Activated T-helper 1 cell treated with Interleukin-2 at 50 U/mL for 16 hours (primary cell): ENCODE measurements at places on chromosomes 6 and 20.

- DNase-seq = no peak
Observed at GRCh38 chr20:49395183-49395582, 87.3 kb downstream of the KCNB1 start.

DNA sequence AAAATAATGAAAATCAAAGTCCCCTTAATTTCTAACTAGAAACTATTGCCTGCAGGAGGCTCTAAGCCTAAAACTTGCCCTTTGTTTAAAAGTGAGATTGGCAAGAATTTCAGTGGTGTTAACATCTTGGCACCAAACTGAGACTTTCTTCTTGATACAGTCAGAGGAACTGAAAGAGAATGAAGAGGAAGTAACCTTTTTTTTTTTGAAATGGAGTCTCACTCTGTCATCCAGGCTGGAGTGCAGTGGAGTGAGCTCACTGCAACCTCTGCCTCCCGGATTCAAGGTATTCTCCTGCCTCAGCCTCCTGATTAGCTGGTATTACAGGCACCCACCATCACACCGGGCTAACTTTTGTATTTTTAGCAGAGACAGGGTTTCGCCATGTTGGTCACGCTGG lies 3.6 kb downstream of the DOP1A start:
- DNase-seq = no peak

DNA sequence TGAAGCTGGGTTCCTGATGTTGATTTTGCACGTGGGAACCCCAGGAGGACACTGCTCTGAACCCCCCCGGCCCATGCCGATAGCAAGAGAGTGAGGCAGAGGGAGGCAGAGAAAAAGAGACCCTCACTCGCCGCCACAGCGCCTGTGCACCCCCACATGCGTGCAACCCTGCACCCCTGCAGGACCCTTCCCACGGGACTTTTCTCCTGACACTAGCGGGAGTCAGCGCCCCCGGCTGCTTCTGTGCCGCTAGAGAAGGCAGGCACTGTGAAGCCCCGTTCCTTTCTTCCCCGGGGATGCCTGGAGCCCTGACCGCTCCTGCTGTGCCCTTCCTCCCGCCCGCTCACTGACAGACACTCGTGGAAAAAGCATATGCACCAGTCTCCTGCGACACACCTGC lies 67.4 kb downstream of the GMPR start:
- DNase-seq = no peak

DNA sequence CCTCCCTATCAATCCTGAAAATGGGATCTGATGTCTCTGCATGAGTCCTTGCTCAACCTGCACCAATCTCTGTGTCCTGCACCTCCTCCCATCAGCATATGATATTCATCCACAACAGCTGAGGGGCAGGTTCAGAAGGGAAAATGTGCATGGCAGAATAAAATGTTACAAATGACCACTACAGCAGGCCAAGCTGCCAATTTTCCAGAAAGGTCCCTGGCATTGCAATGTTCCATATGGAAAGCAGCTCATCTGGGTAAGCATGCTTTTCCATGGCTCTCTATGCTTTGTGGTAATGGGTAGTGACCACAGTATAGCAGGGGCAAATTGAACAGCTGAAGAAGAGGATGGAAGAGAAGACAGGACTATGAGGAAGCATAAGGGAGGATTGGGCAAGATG lies 841.2 kb upstream of the FLRT3 start:
- no peak for DNase-seq

DNA sequence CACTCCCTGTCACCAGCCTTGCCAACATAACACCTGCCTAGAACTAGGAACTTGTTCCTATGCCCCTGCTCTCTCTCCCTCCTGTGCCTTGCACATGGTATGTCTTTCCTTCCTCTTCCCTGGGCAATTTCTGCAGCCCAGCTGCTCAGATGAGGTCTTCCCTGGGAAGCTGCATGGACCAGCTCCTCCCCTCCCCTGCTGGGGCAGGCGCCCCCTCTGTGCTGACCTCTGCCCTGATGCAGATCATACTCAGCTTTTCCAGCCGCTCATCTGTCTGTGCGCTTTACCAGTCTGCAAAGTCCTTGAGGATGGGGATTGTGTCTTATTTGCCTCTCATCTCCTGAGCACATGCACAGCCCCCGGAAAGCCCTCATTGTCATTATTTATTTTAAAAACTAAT lies 161.8 kb downstream of the SCML4 start:
- no peak for DNase-seq

DNA sequence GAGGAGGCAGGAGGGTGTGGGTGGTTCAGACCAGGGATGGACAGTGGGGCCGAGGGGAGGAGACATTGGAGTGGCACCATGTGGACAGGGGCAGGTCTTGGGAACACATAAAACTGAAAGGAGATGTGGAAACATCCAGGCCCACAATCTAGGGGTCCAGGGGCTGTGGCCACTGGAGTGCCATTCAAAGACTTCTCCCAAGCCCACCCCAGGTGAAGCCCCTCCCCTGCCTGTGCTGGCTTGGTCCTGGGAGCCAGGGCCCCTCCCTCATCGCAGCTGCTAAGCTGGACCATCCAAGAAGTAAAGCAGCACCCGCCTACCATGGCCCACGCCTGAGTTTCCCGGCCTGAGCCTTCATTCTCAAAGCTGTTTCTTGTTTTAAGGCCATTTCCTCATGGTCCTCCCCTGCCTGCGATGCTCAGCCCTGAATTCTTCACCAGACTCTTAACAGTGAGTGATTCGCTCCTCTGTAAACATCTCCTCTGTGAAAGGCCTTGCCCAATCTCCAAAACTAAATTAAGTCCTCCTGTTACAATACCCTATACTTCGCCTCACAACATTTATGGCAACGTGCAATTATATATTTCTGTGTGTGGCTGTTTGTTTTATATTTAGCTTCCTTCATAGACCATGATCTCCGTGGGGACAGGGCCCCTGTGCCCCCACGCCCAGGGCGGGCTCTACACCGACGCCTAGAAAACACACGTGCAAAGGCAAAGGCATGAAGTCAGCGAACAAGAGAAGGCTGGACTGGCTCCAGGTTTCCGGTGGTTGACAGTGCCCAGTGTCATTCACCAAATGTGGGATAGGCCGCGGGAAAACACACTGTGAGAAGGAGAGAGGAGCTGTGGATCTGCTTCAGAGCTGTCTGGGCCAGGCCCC lies 267.8 kb downstream of the ERMARD start:
- DNase-seq = no peak

DNA sequence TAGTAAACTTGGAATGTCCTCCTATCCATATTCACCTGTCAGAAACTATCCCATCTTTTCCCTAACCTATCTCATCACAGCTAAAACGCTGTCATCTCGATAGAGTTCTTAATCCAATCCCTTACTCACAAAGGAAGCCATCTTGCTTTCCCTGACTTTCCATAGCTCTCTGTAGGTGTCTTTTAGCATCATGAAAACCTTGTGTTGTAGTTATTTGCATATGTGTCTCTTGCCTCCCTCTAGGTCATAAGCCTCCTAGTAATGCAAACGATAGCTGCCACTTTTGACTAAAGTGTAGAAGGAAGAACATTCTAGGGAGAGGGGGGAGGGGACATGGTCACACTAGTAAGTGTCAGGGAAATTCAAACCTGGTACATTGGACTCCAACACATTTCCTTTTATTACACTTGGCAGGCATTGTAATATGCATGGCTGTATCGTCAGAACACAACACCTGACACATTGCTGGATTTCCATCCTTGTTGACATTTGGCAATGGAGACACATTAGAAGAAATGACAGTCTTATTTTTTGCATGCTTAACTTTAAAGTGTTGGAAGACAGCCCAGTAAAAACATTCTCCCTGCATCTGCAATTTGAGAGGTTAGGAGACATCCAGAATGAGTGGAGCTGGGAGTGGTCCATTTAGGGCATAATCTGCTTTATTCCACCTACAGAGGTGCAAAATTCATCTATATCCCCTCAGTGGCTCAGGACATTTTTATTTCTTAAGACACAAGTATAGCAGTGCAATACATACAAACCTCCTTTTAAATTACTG lies 283.4 kb downstream of the HAO1 start:
- no peak for DNase-seq

DNA sequence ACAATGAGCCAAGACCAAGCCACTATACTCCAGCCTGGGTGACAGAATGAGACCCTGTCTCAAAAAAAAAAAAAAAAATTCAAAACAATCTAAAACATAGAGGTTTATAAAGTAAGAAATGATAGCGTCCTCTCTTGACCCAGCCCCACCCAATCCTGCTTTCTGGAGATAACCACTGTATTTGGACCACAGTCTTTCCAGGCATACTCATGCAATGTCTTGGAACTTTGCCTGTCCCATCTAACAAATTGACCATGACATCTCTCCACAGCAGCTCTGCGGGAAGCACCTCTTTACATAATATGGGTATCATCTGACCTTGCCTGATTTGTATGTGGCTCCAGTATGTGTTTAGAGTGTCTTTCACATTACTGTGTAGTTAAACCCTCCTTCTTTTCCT lies 9.1 kb upstream of the SHLD1 start:
- DNase-seq = no peak

DNA sequence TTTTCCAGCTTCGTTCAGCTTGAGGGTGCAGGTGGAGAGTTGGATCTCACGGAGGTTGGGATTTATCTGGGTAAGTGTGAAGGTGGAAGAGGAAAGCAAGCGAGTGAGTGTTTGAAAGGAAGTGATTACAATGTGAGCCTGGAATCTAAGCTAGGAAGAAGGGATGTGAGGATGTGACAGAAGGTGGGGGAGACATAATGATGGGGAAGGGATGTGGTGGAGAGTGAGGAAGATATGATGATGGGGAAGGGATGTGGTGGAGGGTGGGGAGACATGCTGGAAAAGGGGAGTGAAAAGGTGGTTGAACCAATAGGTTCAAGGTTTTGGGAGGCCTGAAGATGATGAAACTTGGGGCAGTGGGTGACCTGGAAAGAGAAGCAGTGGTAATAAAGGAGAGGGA lies 23.2 kb downstream of the KIAA1755 start:
- no peak for DNase-seq

- DNase-seq = no peak
Observed at GRCh38 chr6:158185729-158186456, 17.7 kb downstream of the GTF2H5 start.

DNA sequence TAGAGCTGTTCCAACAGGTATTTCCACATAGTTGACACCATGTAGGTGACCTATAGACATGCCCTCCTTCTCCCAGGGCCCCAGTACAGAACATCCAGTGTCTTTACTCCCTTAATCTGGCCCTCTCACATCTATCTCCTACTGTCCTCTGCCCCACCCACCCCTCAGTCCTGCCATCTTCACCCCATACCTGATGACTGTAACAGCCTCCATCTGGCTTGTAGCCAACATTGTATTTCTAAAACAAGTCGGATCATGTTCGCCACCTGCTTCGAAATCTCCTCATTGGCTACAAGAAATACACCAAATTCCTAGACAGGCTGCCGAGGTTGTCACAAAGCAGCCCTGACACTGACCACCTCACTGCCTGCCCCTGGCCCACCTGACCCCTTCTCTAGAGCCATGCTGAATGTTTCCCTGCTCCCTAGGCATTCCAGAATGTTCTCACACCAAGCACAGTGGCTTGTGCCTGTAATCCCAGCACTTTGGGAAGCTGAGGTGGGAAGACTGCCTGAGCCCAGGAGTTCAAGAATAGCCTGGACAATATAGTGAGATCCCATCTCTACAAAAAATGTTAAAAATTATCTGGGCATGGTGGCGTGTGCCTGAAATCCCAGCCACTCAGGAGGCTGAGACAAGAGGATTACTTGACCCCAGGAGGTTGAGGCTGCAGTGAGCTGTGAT lies 6.0 kb downstream of the ZC3H12D start:
- no peak for DNase-seq

DNA sequence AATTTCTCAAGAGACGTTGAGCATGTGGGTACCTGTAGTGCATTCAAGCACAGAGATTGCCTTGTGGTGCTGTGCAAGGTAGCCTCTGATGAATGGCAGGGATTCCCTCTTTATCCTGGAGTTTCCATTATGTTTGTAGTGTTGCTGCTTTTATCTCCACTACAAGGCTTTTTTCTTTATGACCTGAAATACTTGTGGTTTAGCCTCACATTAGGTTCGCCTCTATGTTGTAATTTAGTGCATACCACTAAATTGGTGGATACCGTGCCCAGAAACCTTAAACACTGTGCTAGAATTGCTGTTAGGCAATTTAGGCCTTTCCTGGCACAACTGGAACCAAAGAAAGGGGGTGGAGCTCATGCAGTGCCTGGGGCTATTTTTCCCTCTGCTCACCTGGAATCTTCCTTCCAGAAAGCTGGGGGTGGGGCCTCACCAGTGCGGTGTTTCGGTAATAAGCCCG lies 76.8 kb downstream of the NCOA7 start:
- DNase-seq = no peak

DNA sequence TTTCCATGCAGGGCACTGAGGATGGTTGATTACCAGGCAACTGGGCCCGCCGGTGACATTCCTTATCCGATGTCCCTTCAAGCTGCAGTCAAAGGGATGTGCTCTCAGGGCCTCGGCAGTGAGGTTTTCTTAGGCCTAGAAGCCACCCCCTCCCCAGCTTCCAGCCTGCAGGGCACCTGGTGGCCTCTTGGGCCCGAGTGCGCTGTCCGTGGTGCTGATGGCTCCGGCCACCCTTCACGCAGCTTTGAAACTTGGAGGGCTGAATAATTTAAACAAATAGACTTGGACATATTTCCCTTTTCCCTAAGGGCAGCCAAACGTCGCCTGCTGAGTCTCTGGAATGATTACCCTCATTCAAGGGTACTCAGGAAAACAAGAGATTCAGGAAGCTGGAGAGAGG lies 8.9 kb upstream of the MLN start:
- DNase-seq = no peak

- DNase-seq = no peak
Observed at GRCh38 chr6:123962508-123962907, 158.8 kb downstream of the NKAIN2 start.

DNA sequence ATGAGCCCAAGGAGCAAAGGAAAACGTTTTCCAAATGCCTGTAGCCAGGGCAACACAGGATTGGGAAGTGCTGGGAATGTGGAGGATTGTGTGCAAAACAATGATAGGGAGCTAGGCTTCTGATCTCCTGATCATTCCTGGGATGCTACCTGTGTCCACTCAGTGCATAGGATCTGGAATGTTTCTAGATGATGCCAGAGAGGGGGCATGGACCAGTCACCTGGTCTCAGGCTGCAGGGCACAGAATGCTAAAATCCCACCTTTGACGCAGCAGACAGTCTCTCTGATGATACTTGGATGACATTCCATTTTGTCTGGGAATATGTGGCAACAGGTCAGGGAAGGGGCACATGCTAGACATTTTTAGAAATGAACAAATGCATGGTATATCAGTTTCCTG lies 128.9 kb downstream of the CLIC5 start:
- no peak for DNase-seq

- DNase-seq = no peak
Observed at GRCh38 chr6:74356391-74356790, 660.4 kb downstream of the CD109 start.

GRCh38 chr6:56491606-56492328 lies 150.9 kb downstream of the DST start:
- DNase-seq = no peak

- DNase-seq = no peak
Observed at GRCh38 chr6:70666706-70667105, 977 bp upstream of the SMAP1 start.

DNA sequence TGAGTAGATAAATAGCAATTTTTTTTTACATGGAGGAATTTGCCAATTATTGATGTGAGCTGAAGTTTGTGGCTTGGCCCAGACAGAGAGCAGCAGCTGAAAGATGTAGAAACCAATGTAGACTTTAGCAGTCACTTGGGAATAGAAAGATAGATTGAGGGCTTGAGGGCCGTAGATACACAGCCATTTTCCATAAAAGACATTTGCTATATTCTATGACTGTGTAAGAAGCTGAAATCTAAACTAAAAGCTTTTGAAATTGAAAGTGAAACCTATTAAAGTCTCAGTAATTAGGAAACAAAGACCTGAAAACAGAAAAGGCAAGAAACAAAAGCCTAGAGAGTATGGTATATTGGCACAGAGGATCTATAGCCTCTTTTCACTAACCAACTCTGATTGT lies 332.7 kb downstream of the CENPW start:
- DNase-seq = no peak
